Gastrocnemius medialis (tissue), 4 donors: ENCODE measurements at places on chromosomes 5 and 9.

DNA sequence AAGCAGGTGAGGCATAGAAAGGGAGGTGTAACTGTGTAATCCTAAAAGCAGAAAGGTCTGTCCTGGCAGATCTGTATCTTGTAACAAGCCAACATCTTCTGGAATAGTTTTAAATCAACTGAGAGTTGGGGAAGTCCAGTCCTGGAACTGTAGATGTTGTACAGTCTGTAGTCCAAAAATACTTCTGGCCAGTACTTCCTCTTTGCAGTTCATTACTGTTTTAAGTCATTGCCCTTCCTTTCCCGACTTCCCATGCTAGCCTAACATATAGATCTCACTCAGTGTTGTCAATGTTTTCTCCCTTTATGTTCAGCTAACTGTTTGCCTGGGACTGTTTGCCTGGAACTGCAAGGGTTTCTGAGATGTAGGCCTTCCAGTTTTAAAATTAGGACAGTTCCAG lies 168.5 kb upstream of the ISL1 start:
- DNase-seq, result no peak

GRCh38 chr5:37086466-37087173 lies 162.6 kb downstream of the CPLANE1 start:
- no peak for DNase-seq

DNA sequence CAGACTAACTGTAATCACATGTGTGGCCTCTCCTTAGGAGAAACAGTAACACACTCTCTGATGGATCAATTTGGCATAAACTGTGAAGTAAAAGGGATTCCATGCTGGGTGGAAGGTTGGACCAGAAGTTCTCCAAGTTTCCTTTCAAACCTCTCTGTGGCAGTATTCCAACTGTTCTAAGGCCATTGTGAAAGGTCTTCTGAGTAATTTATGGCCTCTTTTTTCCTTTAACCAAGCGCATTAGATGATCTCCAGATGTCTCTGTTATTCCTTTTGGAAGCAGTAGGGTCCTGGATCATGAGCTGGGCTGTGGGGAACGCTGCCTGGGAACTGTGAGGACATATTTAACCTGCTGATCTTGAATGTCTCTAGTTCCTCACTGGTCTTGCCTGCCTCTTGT lies 80.6 kb upstream of the IL6ST start:
- peak; percentile 30 for DNase-seq

DNA sequence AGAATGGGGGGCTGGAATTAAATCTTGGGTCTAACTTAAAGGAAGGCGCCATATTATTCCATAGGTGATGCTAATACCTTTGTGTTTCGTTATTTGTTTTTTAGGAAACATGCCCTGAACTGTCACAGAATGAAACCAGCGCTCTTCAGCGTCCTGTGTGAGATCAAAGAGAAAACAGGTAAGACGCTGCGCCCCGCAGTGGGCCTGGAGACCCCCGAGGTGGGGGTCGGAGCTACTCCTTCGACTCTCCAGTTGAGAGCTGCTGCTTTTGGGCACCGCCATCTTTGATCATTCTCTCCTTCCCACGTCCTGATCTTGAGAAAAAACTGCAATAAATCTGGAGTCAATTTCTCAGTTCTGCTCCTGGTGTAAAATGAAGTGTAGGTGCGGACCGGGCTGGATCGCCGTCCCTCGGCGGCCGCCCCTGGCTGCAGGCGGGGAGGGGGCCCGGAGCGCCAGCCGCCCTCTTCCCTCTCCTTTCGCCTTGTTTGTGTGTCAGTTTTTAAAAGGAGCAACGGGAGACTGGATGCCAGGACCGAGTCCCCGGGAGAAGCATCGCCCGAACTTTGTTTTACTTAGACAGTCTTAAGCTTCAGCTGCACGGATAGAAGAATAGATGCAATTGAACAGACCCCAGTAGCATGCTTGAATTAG lies 1.4 kb downstream of the PBX3 start:
- no peak for DNase-seq

GRCh38 chr9:9631284-9631683 lies 981.5 kb downstream of the PTPRD start:
- DNase-seq, result no peak

- DNase-seq, result no peak
These were observed 90.1 kb upstream of the LMX1B start for GRCh38 chr9:126523611-126524111.

DNA sequence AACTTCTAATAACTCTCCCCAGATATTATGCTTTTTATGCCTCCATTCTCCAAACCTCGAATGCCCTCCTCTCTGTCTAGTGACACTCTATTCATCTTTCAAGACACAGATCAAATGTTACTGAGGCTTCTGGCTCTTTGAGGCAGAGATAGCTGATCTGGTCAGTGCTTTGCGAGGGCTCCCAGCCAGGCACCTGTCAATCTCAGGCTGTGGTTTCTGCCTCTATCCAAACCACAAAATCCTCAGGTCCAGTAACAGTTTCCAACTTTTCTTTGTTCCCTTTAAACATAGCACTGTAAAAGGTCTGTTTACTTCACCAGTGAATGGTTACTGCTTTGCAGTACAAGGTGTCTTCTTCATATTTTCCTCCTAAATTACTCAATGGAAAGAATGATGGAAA lies 11.5 kb upstream of the STK32A start:
- no peak for DNase-seq

DNA sequence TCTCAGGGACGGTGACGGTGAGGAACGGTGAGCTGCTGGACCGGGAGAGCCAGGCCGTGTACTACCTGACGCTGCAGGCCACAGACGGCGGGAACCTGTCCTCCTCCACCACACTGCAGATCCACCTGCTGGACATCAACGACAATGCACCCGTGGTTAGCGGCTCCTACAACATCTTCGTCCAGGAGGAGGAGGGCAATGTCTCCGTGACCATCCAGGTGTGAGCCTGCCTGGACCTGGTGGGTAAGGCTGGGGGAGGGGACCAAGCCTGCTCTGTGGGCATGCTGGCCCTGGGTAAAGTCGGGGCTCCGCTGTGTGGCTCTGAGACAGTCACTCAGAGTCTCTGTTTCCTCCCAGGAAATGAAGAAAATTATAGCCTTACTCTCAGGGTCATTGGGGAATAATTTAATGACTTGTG lies 29.3 kb downstream of the CDHR2 start:
- DNase-seq, result no peak

DNA sequence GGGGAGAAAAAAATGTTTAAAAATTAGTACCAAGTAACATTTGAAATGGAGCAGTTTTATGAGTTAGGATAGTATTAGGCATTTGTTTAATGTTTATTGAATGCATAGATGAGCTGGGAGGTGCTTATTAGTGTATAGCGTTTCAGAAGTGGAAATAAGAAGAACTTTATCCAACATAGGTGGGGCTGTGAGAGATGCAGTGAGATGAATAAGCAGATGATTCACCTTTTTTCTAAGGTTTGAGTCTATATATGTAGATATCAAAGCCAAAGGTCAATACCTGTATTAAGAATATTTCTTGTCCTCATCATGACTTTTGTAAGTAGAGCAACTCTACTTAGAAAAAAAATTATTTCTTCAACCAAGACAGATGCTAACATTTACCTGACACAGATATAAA lies 54.6 kb upstream of the POU4F3 start:
- DNase-seq, result no peak

- no peak for DNase-seq
These were observed 57.9 kb downstream of the PBX3 start for GRCh38 chr9:125805057-125805456.

DNA sequence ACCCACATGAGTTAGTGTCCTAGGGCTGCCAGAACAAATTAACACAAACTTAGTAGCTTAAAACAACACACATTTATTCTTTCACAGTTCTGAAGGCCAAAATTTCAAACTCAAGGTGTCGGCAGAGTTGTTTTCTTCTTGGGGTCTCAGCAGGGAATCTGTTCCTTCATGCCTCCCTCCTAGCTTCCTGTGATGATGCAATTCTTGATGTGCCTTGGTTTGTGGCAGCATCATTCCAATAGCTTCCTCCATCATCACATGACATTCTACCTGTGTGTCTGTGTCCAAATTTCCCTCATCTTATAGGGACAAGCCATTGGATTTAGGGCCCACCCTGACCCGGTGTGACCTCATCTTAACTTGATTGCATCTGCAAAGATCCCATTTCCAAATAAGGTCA lies 12.2 kb upstream of the SLC25A48 start:
- no peak for DNase-seq

DNA sequence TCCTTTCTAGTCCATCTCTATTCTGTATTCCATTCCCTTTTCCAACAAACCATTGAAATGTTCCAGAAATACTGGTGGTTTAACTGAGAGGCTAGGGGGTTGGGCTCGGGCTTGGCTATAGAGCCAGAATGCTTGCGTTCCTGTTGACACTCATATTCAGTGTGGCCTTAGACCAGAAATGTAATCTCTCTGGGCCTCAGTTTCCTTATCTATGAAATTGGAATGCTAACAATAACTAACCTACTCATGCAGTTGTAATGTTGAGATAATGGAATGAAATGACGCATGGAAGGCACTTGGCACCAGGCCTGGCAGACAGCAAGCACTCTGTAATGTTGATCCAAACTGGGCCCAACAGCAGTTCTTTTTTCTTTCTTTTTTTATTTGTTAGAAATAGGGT lies 26.8 kb downstream of the JADE2 start:
- no peak for DNase-seq
